Activated CD4-positive, CD25-positive, alpha-beta regulatory T cell treated with anti-CD3 and anti-CD28 coated beads, Interleukin-2, amount 50 U/mL, for 24 hours (primary cell): ENCODE measurements at places on chromosomes 12 and 14.

DNA sequence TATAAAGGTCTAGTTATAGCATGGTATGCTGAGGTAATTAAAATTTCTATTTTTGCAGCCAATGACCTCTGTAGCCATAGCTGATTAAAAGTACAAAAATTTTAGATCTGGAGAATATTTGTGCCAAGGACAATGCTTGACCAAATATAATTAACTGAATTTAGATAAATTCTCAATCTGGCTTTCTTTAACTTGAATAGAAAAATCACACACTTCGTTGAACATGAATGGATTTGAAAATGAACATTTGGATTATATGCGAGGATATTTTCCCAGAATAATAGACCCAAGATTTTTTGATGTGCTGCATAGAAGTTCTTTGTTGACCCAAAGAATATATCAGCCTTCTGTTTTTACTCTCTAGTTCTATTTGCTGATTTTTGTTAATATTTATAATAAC is 38.4 kb upstream of the G2E3 start:
- no peak for ATAC-seq

- no peak for ATAC-seq
Observed at GRCh38 chr12:90959538-90960139, 4.7 kb upstream of the CCER1 start.

- ATAC-seq = no peak
Observed at GRCh38 chr14:44763356-44763755, 198.4 kb downstream of the KLHL28 start.

DNA sequence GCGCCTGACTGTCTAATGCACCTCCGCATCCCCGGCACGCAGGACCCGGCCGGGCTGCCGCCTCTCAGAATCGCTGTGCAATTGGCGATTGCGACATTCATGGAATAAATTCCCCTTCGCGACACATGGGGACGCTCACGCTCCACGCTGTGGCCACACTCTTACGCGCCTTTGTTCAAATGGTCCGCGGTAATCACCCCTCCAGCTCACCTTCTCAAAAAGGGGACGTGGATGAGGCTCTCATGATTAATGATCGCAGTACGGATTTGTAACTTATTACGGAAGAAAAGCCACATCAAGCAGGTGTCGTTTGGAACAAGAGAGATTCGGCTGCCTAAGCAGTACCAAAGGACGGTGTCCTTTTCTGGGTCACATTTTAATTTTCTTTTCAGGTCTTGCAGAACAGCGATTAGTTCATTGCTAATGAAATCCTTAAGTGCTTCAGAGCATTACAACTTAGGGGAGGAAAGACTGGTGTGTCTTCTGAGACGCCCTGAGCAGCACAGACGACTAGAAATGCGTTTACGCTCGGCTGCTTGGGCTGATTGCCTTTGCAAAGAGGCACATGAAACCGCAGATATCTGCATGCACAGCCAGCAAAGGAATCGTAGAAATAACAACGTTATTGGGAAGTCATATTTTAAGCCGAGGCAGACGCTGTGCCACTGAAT is 37.3 kb upstream of the ADGRD1 start:
- no peak for ATAC-seq

GRCh38 chr14:65631040-65631439 is 218.5 kb downstream of the FUT8 start:
- ATAC-seq = no peak

- ATAC-seq = peak; percentile 30
Observed at GRCh38 chr14:61512026-61512834, 183.1 kb upstream of the HIF1A start.

DNA sequence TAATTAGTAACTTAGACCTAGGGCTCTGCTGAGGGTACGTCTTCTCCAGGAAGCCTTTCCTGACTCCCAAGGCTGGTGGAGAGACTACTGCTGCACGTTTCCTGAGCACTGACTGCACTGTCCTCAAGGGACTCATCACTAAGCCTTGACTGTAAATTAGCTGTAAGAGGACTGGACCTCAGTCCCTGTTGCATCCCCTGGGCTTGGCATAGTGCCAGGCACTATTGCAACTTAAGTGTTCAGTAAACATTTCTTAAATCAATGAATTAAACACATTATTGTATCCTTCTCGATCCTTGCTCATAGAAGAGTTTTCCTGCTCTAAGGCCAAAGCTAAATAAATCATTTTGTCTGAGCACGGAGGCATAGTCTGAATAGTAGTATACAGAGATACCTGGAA is 31.9 kb upstream of the IFNG-AS1 start:
- no peak for ATAC-seq

DNA sequence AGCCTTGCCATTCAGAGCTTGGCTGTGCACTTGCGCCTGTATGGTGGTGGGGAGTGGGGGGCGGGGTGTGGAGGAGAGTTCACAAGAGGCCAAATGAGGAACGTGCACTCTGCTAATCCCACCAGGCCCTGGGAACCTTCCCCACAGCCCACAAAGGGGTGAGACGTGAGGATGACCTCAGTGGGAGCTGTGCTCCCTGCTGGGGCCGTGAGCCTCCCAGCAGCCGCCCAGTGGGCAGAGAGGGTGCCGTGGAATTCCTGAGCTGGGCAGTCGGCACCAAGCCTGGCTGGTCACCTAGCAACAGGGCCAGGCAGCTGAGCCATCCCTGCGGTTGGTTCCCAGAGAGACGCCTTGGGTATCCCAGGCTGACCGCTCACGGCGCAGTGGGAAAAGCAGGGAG is 53.7 kb downstream of the CCNK start:
- no peak for ATAC-seq

GRCh38 chr12:62647586-62647985 is 181.0 kb downstream of the MON2 start:
- ATAC-seq = no peak

DNA sequence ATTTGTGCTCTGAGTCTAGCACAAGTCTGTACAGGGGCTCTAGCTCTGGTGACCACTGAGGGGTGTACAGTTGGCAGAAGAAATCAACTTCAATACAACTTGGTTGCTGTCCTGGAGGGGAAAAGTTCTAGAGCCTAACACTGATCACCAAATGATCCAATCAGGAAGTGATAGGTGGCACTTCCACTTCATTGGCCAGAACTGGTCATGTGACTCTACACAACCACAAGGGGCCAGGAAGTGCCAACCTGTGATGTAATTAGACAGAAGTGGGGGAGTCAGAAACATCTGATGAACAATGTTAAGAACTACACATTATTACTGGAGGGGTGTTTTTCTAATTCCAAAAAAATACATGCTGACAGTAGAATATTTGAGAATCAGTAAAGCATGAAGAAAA is 401.6 kb downstream of the VRK1 start:
- ATAC-seq = no peak

DNA sequence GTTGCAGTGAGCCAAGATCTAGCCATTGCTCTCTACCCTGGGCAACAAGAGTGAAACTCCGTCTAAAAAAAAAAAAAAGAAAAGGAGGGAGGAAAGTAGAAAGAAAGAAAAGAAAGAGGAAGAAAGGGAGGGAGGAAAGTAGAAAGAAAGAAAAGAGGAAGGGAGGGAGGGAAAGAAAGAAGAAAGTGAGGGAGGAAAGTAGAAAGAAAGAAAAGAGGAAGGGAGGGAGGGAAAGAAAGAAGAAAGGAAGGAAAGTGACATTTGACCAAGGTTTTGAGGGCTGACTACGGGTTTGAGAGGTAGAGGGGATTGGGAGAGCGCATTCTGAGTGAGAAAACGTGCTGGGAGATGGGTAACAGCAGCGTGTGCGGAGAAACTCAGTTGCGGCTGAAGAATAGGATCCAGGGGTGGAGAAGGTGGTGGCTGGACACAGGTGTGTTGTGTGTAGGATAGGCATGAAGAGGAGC is 521 bp upstream of the PAPLN start:
- ATAC-seq = no peak

- no peak for ATAC-seq
Observed at GRCh38 chr14:104697892-104698583, 8.6 kb downstream of the INF2 start.

DNA sequence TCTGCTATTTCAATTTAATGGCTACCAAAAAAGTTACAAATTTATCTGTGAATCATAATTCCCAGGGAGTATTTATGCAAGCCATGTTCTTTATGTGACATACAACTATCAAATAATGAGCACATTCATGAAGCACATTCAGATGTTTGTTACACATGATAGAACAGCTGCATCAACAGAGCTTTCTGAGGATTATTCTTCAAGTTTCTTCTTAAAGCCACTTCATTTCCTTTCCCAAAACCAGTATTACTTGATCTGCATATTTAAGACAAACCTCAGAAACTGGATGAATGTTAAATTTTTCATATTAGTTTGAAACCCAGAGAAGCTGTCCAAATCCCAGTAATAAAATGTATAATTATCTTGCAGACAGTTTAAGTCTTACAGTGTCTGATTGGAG is 73.6 kb upstream of the SOX5 start:
- no peak for ATAC-seq

GRCh38 chr12:121536899-121537813 is 43.7 kb downstream of the KDM2B start:
- peak; percentile 10 for ATAC-seq

- ATAC-seq = no peak
Observed at GRCh38 chr14:103121846-103122584, 1.2 kb upstream of the TNFAIP2 start.

GRCh38 chr12:67722296-67722695 is 73.8 kb downstream of the DYRK2 start:
- no peak for ATAC-seq

GRCh38 chr14:58832095-58832521 is 194.3 kb downstream of the DACT1 start:
- ATAC-seq = no peak

GRCh38 chr12:47328831-47329545 is 249.2 kb upstream of the AMIGO2 start:
- peak; percentile 48 for ATAC-seq

DNA sequence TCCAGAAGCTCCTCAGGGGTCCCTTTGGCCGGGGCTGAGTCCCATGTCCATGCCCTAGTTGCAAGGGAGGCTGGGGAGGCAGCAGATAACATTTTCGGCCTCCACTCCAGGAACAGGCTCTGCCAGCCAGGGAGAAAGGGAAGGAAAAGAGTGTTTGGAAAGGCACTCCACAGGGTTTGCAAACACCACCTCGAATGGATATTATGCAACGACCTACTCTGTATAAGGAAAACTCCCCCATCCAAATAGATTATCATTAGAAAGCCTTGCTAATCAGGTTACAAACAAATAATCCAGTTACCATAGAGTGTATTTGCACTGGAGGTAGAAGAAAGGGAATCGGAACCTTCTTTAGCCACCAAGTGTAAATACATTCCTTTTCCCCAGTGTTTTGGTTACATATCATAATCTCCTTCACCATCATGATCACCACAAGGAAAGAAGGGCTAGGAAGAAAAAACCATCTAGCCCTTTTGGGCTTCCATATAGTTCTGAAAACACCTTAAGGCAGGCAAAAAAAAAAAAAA is 40.4 kb downstream of the TMCC3 start:
- no peak for ATAC-seq

GRCh38 chr14:38505973-38506249 is 250.0 kb upstream of the CLEC14A start:
- ATAC-seq = no peak

DNA sequence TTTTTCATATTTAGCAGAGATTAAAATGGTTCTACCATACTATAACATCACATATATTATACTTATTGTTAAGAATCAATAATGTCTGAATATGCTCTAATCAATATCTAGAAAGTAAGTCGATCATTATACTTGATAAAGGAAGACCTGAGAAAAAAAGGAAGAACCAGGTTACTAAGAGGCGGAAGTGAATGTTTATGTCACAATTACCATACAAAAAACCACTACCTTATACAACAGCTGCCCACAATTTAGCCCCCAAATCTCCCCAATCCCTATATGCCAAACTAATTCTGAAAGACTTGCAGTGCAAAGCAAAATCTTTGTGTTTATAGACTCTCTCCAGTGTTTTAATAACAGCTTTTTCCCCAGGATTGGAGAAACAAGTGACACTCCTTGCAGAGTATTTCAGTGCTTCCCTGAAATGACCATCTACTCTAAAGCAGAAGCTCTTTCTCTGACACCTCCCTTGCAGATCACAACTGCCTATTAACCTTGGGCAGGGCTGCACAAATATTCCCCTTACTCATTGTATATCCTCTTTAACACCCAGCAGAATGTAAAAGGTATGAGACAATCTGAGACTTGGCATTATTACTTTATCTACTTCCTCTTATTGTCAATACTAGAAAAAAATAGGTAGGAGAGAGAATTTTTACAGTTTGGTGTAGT is 12.7 kb upstream of the SLC2A3 start:
- no peak for ATAC-seq

GRCh38 chr12:58804749-58805148 is 115.6 kb downstream of the LRIG3 start:
- ATAC-seq = no peak

GRCh38 chr12:11652351-11653040 is 3.0 kb downstream of the ETV6 start:
- ATAC-seq = no peak

DNA sequence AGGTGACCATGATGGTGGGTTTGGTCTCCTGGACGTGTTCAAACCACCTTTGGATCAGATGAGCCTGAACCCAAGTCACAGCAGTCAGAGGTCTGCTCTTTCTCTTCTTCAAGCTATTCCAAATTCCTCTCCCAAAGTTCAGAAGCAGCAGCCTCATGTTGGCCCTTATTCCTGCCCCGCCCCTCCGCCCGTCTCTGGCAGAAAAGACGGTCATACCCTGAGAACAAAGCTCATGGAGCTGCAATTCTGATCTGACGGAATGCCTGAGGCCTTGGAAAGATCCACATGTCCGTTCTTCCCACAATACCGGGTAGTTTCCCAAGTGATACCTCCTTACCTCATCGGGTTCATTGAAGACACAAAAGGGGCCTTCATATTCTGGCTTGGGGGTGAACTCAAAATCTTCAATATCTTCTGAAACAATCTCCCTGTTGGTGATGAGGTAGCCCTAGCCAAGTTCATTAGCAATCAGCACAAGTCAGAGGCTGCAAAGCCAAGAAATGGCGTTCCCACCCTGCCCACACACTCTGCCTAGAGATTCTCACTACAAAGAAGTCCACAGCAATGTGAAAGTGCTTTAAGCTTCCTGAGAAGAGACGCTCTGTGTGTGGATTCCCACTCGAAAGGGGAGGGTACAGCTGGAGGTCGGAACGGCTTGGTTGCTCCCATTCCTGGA is 11.2 kb downstream of the POLE start:
- no peak for ATAC-seq

DNA sequence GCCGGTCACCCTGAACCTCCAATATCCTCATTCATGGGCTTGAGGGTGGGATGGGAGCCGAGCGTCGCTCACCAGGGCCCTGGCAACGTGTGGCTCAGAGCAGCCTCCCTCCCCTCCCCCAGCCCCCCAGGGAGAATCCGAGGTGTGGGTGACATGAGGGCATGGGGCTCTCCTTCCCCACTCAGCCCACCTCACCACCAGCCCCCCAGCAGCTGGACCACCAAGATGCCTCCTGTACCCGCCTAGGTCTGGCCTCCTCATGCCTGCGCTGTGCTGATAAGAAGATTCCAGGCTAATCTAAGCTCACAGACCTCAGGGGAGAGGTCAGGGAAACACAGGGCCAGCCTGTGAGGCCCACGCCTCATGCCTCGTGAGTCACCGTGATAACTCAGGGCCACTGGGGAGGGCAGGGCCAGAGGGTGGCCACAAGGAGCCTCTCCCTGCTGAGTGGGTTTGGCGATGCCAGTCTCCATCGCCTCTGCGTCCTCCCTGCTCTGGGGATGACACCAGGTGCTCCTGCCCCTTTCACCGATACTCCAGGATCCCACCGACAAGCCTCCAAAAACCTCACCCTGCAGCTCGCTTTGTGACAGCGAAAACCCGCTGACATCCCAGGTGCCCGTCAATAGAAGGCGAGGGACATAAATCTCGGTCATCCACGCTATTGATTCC is 56.9 kb downstream of the TESC start:
- ATAC-seq = no peak

- ATAC-seq = no peak
Observed at GRCh38 chr12:110849221-110849620, 2.4 kb downstream of the CCDC63 start.

- peak; percentile 8 for ATAC-seq
Observed at GRCh38 chr14:61478971-61479473, 157.6 kb downstream of the PRKCH start.
